ENCODE measurements at places on chromosomes 6 and 20.

GRCh38 chr20:9594284-9594875, 80.0 kb downstream of the LAMP5 start:
- no peak for DNase-seq

GRCh38 chr6:144753023-144753705, 468.0 kb downstream of the UTRN start:
- no peak for DNase-seq

- no peak for DNase-seq
These were observed 104.9 kb downstream of the GJA10 start for GRCh38 chr6:89999154-89999553.

- DNase-seq: no peak
These were observed 37.5 kb downstream of the FAM217A start for GRCh38 chr6:4041480-4041879.

DNA sequence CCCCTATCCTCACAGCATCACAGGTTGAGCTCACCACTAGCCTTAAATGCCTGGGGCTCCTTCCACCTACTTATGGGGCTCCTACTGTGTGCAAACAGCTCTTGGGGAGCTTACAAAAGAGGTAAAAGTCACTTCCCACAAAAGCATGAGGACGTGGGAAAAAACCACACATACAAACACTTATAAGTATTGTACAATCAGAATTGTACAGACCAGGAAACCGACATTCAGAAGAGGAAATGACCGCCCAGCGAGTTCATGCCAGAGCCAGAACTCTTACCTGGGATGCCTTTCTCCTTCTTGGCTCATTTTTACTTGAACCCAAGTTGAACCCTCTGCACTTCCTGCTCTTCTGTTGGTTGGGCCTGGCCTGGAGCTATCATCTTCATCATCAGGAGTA, 6.3 kb upstream of the PPP1R16B start:
- no peak for DNase-seq

DNA sequence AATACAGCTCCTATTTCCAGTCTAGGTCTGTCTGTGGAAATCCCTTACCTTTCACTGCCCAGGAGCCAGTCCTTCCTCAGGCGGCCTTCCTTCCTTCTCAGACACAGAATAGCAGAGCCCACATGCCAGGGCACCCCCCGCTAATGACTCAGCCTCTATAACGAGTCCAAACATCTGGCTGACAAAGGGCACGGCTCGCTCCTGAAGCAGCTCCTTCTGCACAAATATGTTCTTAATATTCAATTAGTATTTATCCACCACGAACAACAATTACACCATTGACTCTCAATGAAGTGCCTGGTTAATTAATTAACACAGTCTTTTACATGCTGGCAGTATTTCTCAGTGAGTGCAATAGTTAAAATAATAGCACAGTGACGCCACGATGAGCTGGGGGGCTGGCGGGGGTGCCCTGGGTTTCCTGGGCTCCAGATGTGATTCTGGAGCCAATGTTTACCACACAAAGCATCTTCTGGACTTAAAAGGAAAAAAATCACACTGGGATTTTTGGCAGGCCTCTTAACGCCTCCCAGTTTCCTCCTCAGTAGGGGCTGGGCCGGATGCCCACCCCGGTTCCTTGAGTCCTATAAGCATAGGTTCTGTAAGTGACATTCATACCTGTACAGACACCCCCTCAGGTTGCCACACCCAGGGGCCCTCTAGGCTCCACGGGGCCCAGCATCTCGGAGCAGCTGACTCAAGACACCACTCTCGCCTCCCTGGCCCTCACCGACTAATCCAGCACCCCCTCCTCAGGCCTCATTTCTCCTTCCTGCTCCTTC, 158.6 kb upstream of the MLN start:
- DNase-seq: no peak

DNA sequence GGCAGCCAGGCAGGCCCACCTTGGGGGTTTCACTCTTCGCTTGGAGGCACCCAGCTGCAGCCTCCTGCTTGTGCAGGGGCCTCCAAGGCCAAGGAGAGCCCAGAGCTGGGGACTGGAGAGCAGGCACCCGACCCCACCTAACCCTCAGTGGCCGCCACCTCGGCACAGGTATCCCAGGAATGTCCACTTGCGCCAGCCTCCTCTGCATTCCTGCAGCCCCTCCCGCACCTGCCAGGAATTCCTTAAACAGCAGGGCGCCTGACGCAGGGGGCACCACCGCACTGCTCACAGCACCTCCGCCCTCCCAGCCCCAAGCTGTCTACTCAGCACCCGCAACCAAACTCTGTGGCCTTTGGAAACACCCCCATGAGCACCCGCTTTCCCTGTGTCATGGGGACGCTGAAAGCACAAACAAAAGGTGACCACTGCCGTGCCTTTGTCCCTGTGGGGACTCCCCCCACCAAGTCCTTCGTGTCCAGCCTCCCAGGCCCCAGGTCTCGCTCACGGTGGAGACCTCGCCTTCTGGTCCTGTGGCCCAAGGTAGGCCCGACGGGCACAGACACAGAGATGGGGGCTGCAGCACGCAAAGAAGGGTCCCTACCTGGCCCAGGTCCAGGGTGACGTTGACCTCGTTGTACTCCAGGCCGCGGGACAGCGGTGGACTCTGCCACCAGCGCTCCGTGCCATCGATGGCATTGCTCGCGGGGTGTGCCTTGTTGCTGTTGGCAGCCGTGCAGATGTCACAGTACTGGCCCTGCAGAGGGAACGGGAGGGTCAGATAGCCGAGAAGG, 5.1 kb downstream of the LAMA5 start:
- DNase-seq: no peak

DNA sequence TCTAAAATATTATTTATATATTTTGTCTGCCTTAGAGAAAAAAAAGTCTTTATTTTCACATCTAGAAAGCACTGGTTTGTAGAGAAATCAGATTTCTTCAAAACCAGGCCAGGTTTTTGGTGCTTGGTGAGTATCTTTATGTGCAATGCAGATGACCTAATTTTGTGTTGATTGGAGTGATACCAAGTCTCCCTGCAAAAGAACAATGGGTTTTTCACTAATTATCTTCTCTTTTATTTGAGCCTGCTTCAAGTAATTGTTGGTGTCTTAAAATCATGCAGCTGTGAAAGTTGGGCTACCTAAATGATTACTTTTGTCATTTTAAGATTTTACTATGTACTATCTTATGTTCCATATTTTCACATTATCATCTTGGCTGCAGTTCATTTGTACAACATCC, 874.7 kb downstream of the TFAP2A start:
- no peak for DNase-seq

DNA sequence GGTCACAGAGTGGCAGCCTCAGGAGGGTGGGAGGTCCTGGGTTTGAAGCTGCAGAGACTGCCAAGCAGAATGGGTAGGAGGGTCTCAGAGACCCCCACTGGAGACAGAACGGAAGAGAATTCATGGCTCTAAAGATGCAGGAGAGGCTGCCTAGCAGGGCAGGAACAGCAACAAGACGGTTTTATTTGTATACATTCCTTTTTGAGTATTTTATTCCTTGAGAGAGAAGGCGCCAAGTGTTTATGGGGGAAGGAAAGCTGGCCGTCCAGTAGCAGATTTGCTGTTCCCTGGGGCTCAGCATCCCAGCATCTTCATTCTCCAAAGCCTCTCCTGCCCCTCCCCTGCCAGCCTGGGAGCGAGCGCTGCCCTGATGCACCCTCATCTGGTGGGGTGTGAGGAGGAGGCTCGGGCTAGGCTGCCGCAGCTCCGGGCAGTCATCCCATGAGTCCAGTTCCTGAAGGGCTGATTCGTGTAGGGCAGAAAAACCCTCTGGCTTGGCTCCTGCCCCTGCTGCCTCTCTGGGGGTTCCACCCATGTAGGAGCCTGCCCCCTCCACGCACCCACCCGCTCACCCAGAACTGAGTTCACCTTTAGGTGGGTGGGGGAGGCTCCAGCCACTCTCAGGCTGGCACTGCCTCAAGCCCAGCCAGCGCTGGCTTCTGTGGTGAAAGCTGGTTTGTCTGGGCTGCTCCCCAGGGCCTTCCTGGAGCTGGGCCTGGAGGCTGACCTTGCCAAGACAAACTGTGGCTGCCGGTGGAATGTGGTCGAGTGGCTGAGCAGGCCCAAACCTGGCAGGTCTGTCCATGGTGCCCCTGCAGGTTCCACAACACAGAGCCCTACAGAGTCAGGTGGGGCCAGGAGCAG, 32.4 kb downstream of the CPXM1 start:
- no peak for DNase-seq

GRCh38 chr6:37615564-37616340, 81.9 kb downstream of the MDGA1 start:
- no peak for DNase-seq

DNA sequence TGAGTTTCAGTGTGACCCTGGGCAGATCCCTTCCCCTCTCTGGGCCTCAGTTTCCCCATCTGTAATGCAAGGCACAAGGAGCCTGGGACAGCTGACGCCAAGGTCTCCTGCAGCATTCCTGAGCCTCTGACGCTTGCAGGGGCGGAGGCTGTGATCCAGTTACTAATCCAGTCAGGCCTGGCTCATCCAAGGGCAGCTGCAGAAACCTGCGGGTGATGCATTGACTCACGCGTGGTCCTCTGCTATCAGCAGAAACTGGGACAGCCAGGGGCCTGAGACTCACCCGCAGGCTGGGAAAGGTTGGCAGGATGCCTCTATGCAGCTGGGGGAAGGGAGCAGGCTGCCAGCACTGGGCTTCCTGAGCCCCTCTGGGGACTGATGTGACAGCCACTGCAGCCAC, 65.0 kb upstream of the SIRPA start:
- peak; percentile 69 for DNase-seq

DNA sequence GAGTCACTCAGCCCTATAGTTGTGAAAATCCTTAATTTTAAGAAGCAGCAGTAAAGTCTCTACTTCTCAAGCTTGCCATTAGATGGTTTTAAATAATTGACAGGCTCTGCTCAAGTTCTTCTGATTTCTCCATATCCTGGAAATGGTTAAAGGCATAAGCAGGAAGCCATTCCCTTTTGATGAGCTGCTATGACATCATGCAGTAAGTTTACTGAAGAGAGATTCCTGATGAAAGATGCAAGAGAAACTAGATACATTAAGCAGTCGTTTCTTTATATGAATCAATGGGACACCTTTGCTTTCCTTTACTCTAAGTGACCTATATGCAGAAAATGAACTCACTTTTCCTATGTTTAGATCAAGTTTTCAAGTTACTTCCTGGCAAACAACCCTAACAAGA, 9.8 kb downstream of the POPDC3 start:
- DNase-seq: no peak

DNA sequence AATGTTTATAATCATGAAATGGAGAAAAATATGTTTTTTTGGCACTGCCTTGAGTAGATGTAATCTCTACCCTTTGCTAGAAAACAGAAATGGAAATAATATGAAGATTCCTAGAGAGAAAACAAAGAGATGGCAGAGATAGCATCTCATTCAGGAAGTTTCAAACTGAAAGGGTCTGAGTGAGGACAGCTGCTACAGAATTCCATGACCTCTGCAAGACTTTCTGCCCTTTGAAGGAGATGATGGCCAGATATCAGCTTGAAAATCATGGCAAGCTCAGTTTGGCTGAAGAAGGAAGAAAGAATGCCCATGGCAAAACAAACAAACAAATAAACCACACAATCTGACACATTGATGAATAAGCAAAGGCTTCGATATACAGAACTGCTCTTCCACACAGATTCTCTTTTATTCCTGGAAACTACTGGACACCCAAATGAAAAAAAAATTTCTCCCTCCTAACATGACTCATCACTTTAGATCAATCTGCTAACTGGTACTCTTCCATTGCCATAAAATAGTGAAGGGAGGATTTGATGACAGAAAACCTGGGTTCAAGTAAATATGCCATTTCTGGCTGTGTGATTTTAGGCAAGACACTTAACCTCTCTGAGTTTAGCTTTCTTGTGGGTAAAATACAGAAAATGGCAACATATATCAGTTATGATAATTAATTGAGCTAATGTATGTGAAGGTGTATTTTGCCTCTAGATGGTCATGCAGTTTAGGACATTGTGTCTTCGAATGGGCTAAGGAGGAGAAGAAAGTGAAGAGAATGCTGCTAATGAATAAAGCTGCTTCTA, 105.9 kb upstream of the SPACA1 start:
- no peak for DNase-seq

DNA sequence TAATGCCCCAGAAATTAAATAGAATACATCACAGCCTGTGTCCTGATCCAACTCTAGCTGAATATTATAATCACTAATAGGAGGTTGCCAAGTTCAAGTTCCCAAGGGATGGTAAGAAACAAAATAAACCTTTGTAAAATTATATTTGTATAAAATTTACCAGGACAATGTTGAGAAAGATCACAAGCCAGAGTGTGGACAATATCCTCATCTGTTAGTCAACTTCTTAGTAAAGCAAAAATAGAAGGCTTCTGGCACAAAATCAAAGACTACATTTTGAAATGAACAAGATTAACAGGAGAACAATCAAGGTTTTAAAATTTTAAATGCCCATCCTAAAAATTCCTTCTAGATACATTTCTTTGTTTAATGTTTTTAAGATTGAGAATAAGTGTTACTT, 290.4 kb upstream of the HSF2 start:
- no peak for DNase-seq

DNA sequence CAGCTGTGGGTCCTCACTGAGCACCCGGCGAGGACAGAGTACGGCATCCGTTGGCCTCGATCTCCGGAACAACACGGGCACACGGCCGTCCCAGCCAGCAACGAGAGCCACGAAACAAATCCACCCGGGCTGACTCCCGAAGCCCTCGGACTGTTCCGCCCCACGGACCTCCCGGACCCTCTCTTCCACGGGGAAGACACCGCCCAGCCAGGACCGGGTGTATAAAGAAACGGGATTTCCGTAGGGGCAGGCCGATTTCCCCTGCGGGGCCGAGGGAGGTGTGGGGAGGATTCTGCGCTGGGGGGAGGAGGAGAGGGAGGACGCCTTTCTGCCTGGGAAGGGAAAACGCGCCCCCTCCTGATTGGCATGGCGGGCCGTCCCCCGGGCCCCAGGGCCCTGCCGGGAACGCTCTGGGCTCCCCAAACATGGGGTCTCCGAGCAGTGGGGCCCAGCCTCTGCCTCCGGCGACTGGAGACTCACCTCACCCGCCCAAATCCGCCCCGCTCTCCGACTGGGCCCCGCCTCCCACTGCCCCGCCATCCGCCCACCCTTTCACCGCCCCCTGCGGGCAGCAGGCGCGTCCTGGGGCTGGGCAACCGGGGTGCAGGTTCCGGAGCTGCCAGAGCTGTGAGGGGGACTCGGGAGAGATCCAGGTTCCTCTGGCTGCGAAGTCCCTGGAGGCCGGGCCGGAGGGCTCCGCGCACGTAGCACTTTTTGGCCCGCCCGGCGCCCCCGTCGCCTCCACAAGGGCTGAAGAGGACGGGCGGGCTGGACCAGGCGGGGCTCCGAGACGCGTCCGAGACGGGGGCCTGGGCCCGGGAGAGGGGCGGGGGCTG, 679 bp upstream of the PPDPF start:
- DNase-seq: peak; percentile 8
